ENCODE measurements at places on chromosomes 3 and 15.
A peak's percentile ranks its signal among the peaks of the same experiment; 100 is the strongest.

DNA sequence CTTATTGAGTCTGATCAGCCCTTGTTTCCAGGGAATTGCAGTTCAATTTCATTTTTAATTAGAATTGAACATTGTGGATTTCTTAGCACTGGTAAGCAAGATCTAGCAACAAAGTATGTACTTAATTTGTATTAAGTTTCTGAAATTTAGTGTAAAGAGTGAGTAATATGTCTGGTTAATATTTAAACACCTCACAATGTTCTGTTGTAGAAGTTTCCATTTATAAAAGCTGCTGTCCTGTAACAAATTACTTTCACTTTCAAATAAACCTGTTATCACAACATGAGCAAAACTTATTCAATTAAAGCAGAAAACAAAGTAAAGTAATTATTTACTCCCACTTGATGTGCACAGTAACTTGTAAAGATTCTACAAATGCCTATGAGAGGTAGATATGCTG is 448.5 kb downstream of the NAALADL2 start:
- no peak for DNase-seq

- no peak for DNase-seq
Measured at GRCh38 chr15:32824777-32825176, 107.0 kb downstream of the GREM1 start.

- DNase-seq: no peak
Measured at GRCh38 chr3:69197922-69198530, 75.6 kb upstream of the LMOD3 start.

GRCh38 chr15:32933236-32933635 is 215.4 kb downstream of the GREM1 start:
- no peak for DNase-seq

GRCh38 chr3:118536764-118537163 is 497.9 kb downstream of the IGSF11 start:
- no peak for DNase-seq

DNA sequence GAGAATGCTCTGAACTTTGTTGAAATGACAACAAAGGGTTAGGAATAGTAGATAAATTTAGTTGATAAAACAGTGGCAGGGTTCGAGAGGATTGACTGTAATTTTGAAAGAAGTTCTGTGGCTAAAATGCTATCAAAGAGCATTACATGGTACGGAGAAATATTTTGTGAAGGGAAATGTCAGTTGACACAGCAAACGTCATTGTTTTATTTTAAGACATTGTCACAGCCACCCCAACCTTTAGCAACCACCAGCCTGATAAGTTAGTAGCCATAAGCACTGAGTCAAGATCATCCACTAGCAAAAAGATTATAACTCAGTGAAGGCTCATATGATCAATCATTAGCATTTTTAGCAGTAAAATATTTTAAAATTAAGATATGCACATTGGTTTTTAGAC is 8.7 kb upstream of the ST3GAL6 start:
- no peak for DNase-seq

DNA sequence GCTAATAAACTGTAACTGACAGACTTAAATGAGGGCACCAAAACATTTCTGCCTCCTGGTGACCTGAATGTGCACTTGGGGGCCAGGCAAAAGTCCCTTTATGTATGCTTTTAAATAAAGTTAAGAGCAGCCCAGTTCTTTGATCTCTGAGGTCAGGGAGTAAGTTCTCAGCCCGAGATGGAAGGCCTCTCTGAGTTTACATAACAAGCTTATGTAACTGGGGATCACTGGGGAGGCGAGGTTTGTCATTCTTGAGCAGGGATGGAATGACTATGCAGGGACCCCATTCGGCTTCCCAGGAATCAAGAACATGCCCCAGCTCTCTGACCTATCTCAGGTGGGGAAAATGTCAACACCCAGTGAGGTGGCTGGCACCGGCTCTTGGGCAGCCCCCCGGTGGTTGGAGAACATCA is 198.7 kb upstream of the BHLHE40 start:
- no peak for DNase-seq

- no peak for DNase-seq
Measured at GRCh38 chr3:148233403-148233802, 464.3 kb upstream of the AGTR1 start.

- no peak for DNase-seq
Measured at GRCh38 chr15:62553911-62554563, 389.0 kb upstream of the C2CD4B start.

GRCh38 chr15:58352026-58352929 is 79.5 kb upstream of the LIPC start:
- DNase-seq: no peak

- peak; percentile 33 for DNase-seq
Measured at GRCh38 chr3:148924562-148924961, 59.5 kb downstream of the CPA3 start.

DNA sequence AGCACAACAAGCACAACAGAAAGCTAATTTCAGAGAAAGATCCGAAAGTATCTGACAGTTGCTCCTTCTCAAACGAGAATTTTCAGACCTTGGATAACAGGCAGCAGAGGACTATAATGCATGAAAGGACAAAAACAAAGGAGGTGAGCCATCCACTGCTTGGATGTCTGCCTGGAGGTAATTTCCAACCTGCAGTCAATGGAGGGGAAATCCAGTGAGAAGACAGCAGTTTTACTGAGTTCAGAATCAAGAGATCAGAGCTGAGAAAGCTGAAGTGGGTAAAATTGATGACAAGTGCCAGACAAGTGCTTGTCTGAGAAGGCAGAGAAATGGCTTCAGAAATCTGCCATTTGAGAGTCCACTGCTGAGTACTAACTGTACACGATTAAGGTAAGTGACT is 22.1 kb downstream of the UBE3A start:
- no peak for DNase-seq

GRCh38 chr3:34284959-34285826 is 486.8 kb downstream of the PDCD6IP start:
- no peak for DNase-seq

- no peak for DNase-seq
Measured at GRCh38 chr3:126130981-126131745, 47.2 kb upstream of the SLC41A3 start.

GRCh38 chr3:160648701-160649100 is 28.3 kb upstream of the ARL14 start:
- no peak for DNase-seq

DNA sequence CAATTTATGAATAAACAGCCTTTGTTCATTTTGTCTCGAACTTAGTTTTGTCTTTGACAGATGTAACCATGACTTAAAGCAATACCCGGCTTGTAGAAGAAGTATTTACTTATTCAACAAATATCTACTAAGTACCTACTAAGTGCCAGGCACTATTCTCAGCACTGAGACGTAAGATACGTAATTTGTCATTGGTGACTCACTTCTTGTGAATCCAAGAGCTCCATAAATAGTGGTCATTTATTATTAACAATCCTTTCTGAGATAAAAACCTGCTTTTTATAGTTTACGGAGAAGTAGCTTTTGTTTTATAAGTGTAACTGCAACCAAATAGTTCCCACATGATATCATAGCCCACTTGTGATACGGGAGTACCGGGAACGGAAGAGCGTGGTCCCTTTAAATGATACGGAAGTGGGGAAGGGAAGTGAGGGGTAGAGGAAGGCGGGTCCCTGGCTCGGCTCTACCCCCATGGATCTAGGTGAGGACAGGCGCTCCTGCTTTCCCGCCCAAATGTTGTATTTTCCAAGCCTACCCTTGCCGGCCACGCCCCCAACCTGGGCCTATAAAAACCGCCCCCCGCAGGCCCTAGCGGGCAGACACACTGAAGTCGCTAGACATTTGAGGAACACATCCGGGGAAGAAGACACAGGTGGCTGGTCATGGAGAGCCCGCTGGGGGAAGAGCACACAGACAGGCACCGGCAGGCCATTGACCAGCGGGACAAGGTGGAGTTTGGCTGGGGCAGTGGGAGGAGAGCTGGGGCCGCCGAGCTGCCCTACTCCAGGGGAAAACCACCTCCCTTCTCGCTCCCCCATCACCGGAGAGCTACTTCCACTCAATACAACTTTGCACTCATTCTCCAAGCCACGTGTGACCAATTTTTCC is at the start of gene SAMMSON:
Gene SAMMSON, plus strand, starts transcription at position 594 of the 888 bp plus-strand sequence.
- no peak for DNase-seq

GRCh38 chr15:64883997-64884511 is 27.6 kb upstream of the ANKDD1A start:
- DNase-seq: peak; percentile 61

GRCh38 chr3:106007512-106007911 is 138.7 kb upstream of the CBLB start:
- DNase-seq: no peak

DNA sequence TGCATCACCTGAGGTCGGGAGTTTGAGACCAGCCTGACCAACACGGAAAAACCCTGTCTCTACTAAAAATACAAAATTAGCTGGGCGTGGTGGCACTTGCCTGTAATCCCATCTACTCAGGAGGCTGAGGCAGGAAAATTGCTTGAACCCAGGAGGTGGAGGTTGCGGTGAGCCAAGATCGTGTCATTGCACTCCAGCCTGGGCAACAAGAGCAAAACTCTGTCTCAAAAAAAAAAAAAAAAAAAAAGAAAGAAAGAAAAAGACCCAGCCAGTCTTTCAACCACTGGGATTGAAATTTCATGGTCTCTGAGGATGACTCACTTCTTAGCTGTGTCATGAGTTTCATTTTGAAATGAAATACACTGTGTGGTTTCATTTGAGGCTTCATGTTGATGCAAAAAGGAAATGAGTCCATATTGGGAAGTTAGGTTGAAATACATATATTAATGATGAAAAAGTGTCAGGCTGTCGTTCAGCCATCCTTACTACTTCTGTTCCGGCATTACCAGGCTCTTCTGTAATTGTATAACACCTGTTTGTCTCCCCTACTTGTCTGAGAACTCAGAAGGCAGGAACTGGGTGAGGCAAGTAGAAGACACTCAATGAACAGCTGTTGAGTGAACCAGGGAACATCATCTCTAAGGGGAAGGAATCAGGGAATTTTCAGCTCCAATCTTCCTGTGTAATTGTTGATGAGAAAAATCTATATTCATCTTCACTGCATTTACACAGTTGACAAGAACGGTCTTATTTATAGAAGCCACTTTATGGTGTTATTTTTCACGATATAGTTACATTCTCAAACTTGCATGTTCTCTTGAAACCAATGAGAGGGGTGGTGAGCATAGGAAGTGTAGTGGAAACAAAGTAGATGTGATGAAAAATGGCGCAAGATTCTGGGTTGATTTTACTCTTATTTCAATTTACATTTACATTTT is 87.4 kb downstream of the NFKBIZ start:
- DNase-seq: no peak

DNA sequence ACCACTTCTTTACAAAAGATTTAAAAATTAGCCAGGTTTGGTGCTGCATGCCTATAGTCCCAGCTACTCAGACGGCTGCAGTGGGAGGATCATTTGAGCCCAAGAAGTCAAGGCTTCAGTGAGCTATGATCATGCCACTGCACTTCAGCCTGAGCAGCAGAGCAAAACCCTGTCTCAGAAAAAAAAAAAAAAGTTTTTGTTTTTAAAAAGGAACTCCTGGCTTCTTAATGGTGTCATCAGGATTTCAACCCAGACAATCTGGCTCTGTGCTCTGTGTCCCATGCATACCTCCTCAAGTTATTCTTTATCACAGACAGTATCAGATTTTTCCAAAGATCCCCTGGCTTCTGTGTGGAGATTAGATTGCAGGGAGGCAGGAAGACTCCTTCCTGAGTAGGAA is 64.2 kb upstream of the IL12A start:
- no peak for DNase-seq

- no peak for DNase-seq
Measured at GRCh38 chr15:29018120-29018805, 132.5 kb downstream of the APBA2 start.

DNA sequence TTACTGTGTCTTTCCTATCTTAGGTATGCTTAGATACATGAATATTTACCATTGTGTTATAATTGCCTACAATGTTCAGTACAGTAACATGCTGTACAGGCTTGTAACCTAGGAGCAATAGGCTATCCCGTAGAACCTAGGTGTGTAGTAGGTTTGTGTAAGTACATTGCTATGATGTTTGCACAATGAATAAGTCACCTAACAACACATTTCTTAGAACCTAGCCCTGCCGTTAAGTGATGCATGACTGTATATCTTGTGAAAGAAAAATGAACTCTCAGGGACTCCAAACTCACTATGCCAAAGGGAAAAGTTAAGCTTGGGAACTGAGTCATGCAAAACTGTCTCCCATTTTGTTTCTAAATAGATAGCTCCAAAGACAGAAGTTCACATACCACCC is 91.5 kb upstream of the ACP3 start:
- DNase-seq: no peak

GRCh38 chr3:56200251-56200650 is 268.0 kb downstream of the ERC2 start:
- DNase-seq: no peak

GRCh38 chr3:186176373-186176990 is 67.6 kb upstream of the ETV5 start:
- no peak for DNase-seq

DNA sequence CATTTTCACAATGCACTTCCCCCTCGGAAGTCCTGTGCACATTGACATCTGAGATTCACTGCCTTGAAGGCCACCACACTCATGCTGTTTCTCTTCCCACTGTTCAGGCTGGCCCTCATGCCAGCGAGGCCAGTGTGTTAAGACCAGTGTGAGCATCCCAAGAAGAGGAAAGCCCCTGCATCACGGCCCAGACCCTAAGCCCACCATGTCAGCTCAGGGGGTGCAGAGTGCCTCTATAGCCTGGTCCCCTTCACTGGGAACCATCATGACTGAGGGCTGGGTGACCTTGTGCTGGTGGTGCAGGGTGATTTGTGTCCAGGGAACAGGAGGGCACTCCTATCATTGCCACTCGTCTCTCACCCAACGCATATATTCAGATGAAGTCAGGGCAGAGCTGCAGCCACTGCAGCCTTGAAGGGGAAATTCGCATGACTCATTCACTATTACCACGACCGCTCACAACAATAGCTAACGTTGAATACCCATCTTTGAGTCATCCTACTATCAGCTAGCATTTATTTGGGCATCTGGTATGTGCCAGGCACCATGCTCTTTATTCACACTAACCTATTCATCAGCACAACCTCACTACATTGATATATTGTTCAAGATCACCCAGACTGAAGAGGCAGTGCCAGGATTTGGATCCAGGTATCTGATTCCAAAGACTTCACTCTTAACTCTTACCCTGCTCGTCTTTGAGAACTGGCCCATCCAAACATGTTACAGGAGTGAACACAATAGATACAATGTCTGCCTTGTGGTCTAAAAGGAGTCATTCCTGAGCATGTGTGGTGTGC is 58.8 kb upstream of the SLC6A11 start:
- no peak for DNase-seq

- DNase-seq: no peak
Measured at GRCh38 chr3:16871915-16872842, 12.6 kb upstream of the PLCL2 start.

GRCh38 chr15:27408428-27408827 is 437.4 kb downstream of the GABRG3 start:
- no peak for DNase-seq

DNA sequence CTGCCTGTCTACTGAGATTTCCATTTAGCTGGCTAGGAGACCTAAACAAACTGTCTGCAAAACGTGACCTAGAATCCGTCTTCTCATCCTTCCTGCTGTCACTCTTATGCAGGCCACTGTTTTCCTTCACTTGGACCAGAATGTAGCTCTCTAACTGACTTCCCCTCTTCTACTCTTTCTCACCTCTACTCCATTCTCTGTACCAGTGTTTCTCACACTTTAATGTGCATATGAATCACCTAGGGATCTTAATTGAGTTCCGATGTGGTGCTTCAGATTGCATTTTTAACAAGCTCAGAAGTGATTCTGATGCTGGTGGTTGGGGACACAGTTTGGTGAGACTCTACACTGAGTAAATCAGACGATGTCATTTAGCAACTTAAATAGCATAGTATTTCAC is 1.6 kb upstream of the GBE1 start:
- no peak for DNase-seq

Measured in muscle of back (tissue), 13 donors.